ENCODE measurements at places on chromosomes 7 and 10.

- no peak for DNase-seq
Measured at GRCh38 chr7:144830024-144830785, 5.6 kb downstream of the TPK1 start.

DNA sequence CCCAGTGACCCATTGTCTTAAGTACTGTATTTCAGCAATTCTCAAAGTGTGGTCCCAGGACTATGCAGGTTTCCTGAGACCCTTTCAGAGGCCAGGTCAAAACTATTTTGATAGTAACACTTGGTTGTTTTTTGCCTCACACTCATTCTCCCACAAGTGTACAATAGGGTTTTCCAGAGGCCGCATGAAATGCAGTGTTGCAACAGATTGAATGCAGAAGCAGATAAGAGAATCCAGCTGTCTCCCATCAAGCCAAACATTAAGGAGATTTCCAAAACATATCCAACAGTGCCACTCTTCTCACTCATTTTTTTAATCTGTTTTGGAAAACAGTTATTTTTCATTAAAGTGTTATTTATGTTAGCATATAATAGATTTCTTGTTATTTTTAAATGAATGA is 20.0 kb downstream of the VKORC1L1 start:
- no peak for DNase-seq

GRCh38 chr7:116977172-116977571 is 23.9 kb downstream of the ST7 start:
- DNase-seq = no peak

- no peak for DNase-seq
Measured at GRCh38 chr10:127570036-127570435, 20.9 kb downstream of the NPS start.

GRCh38 chr7:66503551-66504031 is 125.1 kb upstream of the KCTD7 start:
- no peak for DNase-seq

DNA sequence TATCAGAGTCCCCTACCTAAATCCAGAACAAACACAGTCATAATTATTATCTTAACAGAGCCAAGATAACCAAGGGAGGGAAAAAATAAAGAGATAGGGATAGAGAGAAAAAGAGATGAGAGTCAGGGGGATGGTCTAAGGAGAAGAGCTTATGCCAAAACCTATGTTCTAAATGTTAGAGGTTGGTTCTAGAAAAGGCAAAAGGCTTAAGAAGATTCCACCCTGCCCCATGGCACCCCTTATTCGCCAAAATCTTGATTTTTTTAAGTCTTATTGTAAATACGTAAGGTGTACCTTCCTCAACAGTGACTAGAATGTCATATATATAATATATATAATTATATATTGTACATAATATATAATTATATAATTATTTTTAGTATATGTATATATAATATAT is 29.6 kb upstream of the CTNNA3 start:
- DNase-seq = no peak
